Panc1 (cell line): ENCODE measurements at places on chromosomes 2 and 18. TPM values are rescaled to one million over a fixed set of nuclear protein-coding genes. Genes with fewer than 3 reads are reported as not detected.
A peak's percentile ranks its signal among the peaks of the same experiment; 100 is the strongest.

- peak; percentile 5 for DNase-seq
Observed at GRCh38 chr18:60693426-60693825, 320.9 kb upstream of the MC4R start.

CASP10 gene
- total RNA-seq: 0.87 TPM

NUP35 gene
- 28.9 TPM for total RNA-seq

SAG gene
- total RNA-seq: not detected
